ENCODE measurements at places on chromosomes 1 and 21. TPM values are rescaled to one million over a fixed set of nuclear protein-coding genes. Genes with fewer than 3 reads are reported as not detected.
A peak's percentile ranks its signal among the peaks of the same experiment; 100 is the strongest.

The TNFAIP8L2 gene
- not detected for total RNA-seq

The C8B gene
- not detected for total RNA-seq

The EDEM3 gene
- 13.6 TPM for total RNA-seq

The LRRIQ3 gene
- total RNA-seq = 1.4 TPM

GRCh38 chr1:97138515-97139032 is 417.0 kb downstream of the PTBP2 start:
- no peak for DNase-seq

DNA sequence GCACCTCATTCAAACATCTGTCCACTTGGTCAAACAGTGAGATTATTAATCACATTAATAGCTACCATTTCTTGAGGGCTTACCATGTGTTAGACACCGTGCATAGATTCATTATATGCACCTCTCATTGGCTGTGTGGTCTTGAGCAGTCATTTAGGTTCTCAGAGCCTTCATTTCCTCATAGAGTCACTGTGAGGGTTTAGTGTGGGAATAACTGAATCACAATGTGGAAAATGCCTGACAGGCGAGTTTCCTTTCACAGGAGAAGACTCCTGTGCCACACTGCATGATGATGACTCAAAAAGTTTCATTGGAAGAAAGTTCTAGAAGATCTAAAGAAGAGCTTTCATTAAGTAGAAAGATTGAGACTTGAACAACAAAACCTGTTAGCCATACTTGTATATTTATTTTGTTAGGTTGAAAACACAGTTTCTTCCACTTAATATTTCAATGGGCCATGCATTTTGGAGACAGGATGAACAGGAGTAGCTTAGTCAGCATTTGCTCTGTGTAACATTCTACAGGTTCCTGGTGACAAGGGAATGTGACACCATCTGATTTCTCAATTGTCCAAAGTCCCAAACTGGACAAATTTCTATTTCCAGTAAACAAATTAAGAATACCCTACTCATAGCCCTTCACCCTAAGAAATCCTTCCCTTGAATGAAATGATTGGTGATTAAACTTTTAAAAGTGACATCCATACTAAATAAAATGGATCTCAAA is 45.7 kb downstream of the FYB2 start:
- no peak for DNase-seq

GRCh38 chr1:64838486-64838885 is 93.6 kb downstream of the RAVER2 start:
- no peak for DNase-seq

GRCh38 chr1:17789926-17790325 is 34.8 kb downstream of the ACTL8 start:
- DNase-seq = no peak

DNA sequence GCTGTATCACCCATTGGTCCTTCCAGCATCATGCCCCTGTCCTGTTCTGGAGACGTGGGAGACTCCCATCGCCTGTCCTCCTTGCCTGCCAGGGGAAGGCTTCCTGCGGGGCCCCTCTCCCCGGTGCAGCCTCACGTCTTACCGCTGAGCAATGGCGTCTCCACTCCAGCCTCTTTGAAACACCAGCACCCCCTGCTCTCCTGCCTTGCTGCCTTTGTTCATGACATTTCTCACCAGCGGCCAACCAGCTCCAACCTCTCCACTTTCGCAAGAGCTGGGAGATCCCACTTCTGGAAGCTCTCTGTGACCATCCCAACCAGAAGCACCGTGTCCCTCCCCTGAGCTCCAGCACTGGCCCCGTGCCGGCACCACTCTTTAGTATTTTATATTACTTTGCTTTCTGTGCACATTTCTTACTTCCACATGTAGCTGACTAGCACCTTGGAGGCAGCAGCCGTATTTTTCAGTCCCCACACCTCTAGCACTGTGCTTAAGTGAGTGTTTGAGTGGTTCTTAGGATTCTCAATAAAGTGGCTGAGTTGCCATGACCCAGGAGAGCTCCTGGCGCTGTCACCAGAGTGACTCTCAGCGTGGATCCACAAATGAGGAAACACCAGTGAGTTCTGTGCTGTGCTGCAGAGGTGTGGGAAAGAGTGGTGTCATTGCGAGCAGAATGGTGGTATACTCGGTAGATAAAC is 83.5 kb downstream of the ATP5PO start:
- DNase-seq = no peak

GRCh38 chr1:221724931-221725605 is 16.8 kb downstream of the DUSP10 start:
- DNase-seq = peak; percentile 86

GRCh38 chr1:10046356-10047085 is 13.8 kb downstream of the UBE4B start:
- no peak for DNase-seq

- no peak for DNase-seq
Measured at GRCh38 chr21:44382536-44382935, 29.1 kb downstream of the TRPM2 start.

Measured in epithelial cell of proximal tubule (primary cell).